Stimulated activated CD4-positive, alpha-beta T cell treated with anti-CD3 and anti-CD28 coated beads, Interleukin-4, amount 100 ng/mL, for 48 hours (primary cell): ENCODE measurements at places on chromosomes 5 and 9.

- no peak for DNase-seq
These were observed 216.1 kb downstream of the FSTL4 start for GRCh38 chr5:133396187-133396741.

- no peak for DNase-seq
These were observed 18.2 kb upstream of the UBLCP1 start for GRCh38 chr5:159244890-159245289.

DNA sequence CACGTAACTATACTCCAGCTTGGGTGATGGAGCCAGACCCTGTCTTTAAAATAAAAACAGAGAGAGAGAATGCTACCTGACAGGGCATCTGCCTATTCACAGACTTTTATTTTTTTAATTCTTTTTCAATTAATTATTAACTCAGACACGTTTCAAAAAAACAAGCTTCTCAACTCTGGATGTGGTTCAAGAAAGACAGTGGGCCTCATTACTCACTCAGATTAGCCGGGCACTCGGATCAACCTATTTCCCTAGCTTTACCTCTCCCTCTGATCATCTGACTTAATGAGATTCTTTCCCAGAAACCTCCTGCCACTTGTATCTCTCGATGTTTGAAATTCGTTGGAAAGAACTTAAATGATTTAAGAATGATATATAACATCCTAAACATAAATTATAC lies 134.1 kb downstream of the TRPM6 start:
- no peak for DNase-seq

DNA sequence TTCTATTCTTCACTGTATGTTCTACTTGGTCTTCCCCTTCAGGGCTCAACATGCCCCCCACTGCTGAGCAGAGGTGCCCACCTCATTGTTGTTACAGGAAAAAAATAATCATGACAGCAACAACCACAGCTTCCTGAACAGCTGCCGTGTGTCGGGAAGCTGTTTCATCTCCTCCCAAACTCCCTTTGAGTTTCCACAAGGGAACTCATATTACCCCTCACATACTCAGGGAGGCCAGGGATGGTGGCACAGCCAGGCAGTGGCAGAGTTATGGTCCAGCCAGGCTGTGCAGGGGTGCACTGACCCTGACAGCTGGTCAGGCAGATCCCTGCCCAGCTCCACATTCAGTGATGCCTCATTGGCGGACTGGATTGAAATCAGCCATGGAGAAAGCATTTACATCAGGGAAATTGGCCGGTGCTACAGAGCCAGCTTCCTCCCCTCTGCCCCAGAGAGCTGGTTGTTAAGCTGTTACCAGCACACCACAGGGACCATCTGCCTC lies 37.3 kb downstream of the SARDH start:
- DNase-seq: no peak

- no peak for DNase-seq
These were observed 57.1 kb downstream of the GALNT12 start for GRCh38 chr9:98864281-98865174.

DNA sequence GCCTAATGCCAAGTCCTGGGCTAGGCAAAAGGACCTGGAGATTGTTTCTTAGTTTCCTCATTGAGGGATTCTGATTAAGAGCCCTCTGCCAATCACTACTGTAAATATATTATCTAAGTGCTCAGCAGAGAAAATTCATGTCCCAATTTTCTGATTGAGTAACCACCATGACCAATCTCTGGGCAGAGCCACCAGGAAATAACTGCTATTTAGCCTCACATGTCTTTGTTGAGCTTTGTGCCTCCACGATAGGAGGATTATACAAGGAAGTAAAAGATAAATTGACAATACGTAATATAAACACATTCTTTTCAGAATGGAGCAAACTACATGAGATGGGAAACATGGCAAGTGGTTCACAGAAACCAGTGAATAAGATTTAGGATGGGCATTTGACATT lies 396.1 kb upstream of the PAPPA start:
- DNase-seq: no peak

DNA sequence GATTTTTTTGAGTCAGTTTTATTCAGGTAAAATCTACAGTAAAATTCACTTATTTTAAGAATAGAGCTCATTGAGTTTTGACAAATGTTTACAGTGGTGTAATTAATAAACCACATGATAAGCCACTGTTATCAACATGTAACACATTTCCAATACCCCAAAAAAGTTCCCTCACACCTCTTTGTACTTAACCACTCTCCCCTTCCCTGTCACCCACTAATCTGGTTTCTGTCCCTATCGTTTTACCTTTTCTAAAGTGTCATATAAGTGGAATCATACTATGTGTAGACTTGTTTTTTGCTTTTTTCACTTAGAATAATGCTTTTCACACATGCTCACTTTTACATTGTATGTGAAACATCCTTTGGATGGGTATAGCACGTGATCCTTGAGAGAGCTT lies 127.2 kb downstream of the KDM4C start:
- no peak for DNase-seq

DNA sequence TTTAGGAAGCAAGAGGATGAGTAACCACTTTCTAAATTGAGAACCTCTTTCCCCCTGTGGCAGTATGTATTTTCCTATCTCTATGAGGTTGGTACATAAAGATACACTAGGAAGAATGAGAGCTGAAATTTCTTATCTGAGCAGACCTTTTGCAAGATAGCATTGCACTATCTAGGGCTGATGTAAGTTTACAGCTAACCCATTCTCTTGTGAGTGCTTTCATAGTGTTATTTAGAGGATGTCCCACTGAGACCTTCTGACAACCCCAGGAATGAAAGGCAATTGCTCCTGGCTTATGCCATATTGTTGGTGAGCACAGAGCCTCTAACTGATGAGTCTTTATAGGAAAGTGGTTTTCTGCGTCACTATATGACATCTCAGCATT lies 1209.3 kb upstream of the CDH6 start:
- no peak for DNase-seq

DNA sequence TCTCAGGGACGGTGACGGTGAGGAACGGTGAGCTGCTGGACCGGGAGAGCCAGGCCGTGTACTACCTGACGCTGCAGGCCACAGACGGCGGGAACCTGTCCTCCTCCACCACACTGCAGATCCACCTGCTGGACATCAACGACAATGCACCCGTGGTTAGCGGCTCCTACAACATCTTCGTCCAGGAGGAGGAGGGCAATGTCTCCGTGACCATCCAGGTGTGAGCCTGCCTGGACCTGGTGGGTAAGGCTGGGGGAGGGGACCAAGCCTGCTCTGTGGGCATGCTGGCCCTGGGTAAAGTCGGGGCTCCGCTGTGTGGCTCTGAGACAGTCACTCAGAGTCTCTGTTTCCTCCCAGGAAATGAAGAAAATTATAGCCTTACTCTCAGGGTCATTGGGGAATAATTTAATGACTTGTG lies 29.3 kb downstream of the CDHR2 start:
- no peak for DNase-seq

DNA sequence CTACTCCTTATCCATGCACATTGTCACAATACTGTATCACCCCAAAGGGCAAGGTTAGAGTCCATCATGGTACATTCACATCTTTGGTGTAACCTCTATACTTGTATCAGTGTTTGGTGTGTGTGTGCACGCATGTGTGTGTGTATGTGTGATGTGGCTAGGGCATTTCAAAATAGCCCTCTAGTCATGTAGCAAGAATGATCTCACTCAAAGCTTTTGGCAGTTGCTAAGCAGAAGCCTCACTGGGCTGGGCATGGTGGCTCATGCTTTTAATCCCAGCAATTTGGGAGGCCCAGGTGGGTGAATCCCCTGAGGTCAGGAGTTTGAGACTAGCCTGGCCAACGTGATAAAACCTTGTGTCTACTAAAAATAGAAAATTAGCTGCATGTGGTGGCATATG lies 245.3 kb downstream of the ADGRV1 start:
- DNase-seq: no peak

- DNase-seq: no peak
These were observed 34.2 kb downstream of the ABLIM3 start for GRCh38 chr5:149175346-149176105.

DNA sequence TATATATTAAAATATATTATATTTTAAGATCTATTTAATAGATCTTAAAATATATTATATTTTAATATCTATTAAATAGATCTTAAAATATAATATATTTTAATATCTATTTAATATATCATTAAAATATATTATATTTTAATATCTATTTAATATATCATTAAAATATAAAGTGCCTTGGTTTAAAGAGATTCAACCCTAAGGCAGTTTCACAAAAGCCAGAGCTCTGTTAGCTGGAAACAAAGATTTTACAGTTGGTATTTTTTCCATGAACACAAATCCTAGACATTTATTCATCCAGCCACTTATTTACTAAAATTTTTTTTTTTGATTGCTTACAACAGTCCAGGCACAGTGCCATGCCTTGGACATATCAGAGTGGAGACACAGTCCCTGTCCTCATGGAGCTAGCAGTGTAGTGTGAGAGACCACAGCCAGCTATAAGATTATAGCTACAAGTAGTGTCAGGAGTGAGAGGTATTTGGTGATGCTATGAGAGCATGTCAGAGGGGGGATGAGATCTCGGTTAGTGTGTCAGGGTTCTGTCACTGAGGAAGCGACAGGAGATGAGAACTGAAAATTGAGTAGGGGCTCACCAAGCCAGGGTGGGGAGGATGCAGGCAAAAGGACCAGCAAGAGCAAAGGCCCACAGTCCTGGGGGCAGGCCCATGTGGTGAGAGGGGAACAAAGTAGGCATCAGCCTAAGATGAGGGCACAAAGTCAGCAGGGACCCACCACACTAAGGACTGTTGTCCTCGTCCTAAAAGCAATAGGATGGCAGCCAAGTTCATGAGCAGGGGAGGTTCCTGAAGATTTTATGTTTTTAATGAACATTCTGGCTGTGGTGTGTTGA lies 74.5 kb downstream of the FBXO38 start:
- DNase-seq: no peak

GRCh38 chr5:135964670-135965320 lies 10.0 kb upstream of the LECT2 start:
- DNase-seq: no peak

GRCh38 chr9:130780865-130781504 lies 54.1 kb upstream of the ABL1 start:
- DNase-seq: no peak

GRCh38 chr5:95583992-95584391 lies 29.1 kb downstream of the ARSK start:
- DNase-seq: no peak
